NCI-H2227 treated with DMSO at 0.1 percent for 48 hours (cell line): ENCODE measurements at places on chromosomes 2 and 18.

GRCh38 chr18:57976230-57976773 lies 67.7 kb upstream of the NEDD4L start:
- DNase-seq, result no peak

GRCh38 chr2:10144771-10145518 lies 22.4 kb downstream of the RRM2 start:
- DNase-seq, result no peak

GRCh38 chr2:19762142-19762541 lies 139.6 kb downstream of the TTC32 start:
- DNase-seq, result no peak

DNA sequence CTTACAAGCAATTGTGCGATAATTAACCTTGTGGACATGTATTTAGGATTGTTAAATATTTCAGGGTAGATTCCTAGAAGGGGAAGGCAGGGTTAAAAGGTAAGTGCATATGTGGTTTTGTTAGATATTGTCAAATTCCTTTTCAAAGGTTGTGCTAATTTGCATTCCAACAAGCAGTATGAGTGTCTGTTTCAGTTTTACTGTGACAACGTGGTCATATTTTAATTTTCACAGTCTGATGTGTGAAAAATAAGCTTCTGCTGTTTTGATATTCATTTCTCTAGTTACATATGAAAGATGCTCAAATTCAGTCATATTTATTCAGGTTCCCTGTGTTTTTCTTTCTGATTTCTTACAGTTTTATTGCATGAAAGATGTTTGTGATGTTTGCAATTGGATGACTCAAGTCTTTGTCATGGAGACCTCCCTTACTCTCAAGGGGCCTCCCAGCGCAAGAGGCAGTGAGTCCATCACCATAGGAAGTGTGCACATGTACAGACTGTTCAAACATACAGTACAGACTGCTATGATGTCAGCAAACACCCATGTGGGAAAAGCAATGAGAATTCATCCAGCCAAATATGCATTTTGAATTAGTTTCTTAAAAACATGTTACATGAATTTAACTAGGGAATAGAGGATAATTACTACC lies 310.8 kb downstream of the GALR1 start:
- no peak for DNase-seq

DNA sequence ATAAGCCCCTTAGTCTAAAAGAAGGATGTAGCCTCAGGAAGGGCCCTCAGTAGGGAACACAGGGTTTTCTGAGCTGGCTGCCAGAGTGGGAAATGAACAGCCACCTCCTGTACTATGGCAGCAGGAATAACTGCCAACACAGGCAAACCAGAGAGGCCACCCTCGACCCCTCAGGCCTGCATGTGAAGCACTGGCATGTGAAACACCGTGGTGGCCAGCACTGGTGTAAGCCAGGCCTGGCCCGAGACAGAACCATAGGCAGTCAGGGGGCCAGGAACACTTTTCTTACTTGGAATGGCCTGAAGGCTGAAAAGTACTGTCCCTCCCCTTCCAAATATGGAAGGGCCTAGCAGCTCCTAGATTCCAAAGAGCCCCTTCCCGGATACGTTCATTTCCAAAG lies 28.2 kb downstream of the SFXN5 start:
- DNase-seq, result no peak

DNA sequence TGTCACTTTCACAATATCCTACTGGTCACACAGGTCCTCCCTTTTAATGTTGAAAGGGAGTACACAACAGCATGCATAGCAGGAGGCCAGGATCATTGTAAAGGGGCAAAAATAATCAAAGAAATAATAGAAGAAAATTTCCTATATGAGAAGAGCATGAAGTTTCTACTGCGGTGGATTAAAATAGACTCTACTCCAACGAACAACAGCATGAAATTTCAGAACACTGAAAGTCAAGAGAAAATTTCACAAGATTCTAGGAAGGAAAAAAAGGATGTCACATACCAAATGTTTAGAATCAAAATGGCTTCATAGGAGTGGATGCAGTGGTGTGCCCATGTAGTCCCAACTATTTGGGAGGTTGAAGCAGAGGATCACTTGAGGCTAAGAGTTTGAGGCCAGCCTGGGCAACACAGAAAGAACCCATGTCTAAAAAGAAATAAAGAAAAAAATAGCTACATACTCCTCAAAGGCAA lies 72.0 kb upstream of the EPAS1 start:
- no peak for DNase-seq

DNA sequence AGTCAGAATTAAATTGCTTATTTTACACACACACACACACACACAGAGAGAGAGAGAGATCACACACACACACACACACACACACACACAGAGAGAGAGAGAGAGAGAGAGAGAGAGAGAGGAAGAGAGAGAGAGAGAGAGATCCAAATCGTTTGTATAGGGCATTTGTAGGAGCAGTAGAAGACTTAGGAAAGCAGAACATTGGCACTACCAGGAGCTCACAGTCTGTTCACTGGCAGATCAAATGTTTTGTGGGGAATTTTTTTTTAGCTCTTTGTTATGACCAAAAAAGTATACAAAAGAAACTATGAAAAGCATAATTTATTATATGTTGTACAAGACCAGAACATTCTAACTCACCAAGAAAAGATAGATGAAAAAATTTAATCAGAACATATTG lies 81.8 kb downstream of the MBD5 start:
- no peak for DNase-seq

DNA sequence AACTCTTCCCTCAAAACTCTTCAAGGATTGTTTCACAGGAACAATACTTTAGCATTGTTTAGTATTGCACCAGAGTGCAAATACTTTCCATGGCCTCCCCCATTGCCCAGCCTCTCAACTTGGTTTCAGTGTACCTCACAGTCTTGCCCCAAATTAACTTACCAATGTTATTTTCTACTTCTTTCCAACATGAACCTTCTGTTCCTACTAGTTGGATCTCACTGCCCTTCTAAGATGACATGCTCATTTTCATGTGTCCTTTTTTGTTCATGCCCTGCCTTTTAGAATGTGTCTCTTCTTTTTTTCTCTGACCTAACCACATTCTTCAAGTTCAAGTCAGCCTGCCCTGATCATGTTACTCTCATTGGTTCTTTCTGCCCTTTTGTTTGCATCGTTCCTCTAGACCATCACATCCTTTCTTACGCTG lies 4.1 kb downstream of the SPATS2L start:
- no peak for DNase-seq

DNA sequence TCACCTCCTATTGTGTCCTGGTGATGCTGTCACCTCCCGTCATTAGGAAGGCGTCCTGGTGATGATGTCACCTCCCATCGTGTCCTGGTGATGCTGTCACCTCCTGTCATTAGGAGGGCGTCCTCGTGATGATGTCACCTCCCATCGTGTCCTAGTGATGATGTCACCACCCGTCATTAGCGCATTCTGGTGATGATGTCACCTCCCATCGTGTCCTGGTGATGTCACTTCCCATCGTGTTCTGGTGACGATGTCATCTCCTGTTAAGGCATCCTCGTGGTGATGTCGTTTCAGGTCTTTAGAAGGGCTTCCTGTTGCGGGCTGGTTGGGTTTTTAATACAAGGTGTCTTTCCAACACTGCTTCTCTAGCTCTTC lies 40.7 kb downstream of the CTDP1 start:
- DNase-seq, result no peak

DNA sequence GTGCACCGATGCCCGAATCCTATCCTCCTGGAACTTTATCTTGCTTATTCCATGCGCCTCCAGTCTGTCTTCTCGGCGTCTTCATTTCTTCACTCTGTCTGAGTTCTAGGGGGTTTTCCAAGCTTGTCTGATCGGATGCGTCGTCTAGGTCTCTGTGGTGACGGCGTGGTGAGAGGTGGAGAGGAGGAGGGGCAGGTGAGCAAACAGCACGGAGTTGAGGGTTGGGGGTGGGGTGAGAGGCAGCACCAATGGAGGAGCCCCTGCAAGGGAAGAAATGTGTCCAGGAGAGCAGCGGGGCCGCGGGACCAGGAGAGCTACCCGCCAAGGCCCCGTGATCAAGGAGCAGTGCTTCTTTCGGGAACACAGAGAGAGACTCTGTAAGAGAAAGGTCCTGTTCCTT lies 131.3 kb upstream of the TWIST2 start:
- no peak for DNase-seq

DNA sequence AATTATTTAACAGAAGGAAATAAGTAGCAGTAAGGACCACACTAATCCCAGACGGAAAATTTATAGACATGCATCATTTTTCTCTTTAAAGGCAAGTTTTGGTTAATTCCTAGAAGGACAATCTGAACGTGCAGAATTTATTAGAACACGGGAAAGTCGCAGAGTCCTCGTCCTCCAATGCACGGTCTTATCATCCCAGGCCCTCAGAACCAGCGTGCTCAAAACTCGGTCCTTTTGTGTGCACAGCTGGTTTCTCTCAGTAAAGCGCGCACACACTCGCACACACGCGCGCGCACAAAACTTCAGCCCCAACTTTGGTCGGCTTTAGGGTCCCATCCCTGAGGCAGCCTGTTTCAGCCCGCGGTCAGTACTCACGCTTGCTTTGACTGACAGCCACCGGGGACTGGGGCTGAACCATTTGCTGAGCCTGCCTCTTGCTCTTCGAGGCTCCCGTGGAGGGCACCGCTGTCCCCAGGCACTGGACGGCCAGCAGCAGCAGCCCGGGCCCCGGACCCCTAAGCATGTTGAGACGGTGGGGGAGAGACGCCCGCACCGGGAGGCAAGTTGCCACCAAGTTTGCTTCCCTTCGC lies 493 bp downstream of the FN1 start:
- no peak for DNase-seq

DNA sequence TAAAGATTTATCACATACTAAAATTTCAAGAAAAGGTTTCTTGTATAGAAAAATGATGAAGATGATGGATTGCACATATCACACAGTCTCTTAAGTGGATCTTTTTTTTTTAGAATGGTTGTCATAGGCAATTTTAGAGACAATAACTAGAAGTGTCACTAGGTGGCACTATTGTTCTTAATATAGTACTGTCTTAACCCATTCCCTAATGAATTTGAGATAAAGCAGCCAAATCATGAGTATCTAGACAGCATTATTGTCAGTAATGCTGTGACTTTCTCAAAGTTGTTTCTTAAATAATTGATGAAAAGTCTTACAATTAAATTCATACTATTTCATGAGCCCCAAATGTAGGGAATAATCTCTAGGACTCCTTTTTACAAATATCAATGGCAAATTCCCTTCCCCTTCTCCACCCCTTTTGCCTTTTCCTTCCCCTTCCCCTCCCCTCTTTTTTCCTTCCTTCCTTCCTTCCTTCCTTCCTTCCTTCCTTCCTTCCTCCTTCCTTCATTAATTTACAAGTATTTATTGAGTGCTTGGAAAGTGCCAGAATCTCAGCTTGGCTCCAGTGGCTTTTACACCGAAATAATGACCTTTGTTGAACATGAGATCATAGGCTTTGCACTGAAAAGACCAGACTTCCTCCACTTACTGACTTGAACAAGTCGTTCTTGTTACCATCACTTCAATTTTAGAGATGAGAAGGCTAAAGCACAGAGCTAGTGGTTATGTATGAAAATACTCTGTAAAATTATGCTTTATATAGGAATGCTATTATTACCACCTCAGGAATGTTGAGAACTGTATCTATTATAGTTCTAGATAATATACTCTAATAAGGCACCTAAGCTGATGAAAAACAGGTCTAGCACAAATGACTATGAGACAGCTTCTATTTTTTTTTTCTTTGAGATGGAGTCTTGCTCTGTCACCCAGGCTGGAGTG lies 19.8 kb downstream of the MYL12B start:
- peak; percentile 66 for DNase-seq

DNA sequence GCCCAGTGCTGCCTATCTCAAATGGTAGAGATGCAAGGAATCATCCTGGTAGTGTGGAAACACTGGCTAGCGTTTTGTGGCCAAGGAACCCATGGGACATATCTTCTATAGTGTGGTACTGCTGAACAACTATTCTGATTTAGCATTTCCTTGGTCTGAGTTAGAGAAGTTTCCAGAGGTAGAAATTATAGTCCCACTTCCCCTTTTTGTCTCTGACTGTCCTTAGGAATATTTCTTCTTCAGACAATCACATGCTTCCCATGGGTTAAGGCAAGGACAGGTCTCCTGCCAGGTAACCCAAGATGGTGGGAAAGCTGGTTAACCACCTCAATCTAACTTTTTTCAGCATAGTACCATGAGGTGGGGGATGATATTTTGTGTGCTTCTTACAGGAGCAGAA lies 729.5 kb upstream of the LRRTM4 start:
- no peak for DNase-seq

DNA sequence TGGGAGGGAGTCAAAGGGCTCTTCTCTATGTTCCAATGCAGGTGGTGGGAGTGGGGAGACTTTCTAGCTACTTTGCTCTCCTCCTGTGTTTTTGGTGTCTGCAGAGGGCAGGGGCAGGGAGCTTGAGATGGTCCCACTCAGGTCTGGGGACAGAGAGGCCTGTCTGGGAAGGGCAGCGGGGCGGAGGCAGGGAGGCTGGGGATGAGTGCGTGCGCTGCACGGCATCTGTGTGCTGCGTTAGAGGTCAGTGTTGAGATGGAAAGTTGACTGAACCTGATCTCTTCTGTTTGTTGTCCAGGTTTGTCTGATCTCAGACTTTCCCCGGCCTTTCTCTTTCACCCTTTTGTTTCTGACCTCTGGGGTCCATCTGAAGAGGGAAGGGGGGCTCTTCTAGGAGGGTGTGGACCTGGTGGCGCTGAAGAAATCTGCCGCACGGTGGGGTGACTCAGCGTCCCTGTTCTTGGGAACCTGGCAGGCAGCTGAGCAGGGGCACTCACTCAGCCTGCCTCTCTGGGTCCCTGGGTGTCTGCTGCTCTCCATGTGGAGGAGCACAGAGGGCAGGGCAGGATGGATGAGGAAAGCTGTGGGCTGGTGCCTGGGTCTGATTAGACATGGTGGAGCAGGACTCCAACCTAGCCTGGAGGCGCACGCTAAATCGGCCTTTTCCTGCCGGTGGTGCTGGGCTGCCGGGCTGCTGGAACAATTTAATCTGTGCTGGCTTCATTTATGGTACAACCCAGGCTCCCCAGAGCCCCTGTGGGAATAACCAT lies 24.1 kb downstream of the IGFBP2 start:
- DNase-seq, result no peak

DNA sequence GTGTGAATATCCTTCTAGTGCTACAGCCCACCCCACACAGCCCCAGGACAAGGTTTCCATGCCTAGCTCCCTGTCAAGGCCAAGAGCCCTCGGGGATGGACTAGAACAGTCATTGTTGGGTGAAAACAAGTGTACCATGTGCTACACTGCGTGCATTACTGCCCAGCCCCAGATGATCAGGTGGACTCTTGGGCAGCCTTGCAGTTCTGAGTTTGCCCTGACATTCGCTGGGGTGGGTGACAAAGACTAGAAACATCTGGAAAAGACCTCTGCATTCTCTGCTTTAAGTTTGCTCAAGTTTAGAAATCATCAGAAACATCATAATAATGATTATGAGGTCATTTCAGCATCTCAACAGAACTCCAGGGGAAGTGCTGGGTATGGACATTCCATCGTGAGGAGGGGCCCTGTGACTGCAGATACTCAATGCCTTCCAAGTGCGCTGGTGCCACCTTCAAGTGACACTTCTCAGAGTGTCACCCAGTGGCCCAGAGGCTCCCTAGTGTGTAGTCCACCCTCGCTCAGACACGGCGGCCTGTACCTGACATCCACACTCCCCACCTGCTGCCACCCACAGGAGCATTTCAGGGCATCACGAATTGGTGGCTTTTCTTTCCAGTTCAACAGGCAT lies 5.3 kb upstream of the PXDN start:
- DNase-seq, result no peak

GRCh38 chr18:75261430-75262223 lies 51.0 kb downstream of the TSHZ1 start:
- no peak for DNase-seq
